Epithelial cell of esophagus (primary cell): ENCODE measurements at places on chromosomes 1 and 21.

DNA sequence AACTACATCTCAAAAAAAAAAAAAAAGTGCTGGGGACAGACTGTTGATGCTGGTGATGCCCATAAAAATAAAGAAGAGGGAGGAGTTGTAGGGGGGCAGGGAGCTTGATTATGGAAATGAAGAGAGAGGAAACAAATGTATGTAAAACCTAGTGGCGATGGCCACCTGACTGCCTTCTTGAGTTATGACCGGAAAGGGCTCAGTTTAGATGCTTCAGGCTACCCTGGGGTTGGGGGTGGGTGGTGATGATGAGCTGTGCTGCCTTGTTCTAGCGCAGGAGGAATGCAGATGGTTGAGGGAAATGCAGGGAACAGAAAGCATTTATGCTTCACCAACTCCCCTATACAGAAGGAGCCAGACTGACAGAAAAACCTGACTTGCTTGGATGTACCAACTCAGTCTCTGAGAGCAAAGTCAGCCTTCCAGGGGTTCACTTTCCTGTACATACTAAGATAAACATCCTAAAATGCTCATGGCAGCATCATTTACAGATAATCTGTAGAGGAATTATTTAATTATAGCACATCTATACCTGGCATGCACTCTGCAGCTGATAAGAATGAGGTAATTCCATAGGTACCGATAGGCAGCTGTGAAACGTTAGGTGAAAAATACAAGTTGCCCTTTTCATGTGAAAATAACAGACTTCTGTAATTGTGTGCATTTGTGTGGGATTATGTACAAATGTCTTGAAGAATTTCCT, 8.0 kb upstream of the BCAR3 start:
- DNase-seq, result no peak

GRCh38 chr1:157724537-157725220, 24.1 kb upstream of the FCRL3 start:
- DNase-seq, result no peak

DNA sequence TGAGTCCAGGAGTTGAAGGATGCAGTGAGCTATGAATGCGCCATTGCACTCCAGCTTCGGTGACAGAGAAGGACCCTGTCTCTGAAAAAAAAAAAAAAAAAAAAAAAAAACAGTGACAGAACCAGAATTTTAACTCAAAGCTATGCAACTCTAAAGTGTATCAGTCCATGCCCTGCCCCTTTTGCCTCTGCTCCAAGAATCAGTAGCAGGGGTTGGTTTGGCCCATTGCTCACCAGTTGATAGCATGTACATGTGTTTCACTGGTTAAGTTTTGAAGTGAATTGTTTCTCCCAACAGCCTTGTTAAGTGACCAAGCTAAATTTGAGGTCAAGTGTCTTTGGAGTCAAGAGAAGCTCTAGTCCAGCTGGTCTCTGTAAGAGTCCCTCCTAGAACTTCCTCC, 245.9 kb downstream of the PLPP3 start:
- no peak for DNase-seq

DNA sequence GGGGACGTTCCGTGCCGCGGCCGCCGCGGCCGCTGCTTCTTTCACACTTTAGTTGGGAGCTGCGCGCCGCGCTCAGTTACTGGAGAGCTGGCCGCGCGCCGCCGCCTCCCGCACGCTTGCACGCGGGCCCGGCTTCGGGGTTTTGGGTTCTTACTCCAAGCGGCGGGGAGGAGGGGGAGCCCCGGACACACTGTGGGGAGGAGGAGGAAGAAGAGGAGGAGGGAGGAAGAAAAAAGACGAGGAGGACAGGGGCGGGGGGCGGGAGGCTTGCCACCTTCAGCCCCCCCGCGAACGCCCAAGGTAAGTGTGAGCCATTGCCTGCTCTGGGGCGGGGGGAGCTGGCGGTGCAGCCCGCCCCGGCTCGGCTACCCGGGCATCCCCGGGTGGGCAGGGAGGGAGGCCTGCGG, 243 bp downstream of the C1orf21 start:
- no peak for DNase-seq

DNA sequence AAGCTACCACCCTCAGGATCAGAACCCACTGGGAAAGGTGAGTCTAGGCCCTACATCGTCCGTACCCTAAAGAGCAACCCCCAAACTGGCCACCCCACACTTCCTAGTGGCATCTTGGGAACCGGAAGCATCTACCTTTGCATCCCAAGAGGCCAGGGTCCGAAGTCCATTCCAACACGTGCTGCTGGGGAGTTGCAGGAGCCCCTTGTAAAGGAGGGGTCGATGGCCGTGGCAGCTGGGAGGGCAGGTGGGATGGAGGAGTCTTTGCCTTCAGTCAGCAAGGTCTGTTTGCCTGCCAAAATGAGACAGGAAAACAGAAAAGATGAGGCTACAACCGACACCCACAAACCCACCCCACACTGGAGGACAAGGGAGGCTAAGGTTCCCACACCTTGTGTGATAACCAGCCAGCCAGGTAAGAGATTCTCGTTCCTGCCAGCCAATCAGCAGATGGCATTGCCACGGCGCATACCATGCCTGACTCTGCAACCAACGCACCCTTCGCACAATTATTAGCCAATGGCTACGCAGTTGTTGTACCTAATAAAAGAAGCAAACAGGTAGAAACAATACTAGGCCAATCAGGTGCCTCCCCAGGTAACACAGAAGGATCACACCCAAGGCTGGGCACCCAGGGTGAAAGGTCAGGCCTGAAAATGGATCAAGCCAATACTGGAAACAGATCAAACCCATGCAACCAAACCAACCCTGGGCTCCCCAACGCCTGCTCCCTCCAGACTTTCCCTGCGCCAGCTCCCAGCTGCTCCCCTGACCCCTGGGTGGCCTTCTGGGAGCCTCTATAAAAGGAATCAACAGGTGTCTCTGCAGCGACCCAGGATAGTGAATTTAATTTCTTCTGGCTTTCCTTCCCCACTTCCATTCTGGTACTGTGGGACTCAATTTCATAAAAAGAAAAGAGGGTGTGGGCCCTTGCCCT, 35.6 kb downstream of the CASZ1 start:
- DNase-seq, result no peak

- no peak for DNase-seq
These were observed 7.1 kb downstream of the FHL3 start for GRCh38 chr1:37998089-37998808.
